ENCODE measurements at places on chromosomes 6 and 20.

DNA sequence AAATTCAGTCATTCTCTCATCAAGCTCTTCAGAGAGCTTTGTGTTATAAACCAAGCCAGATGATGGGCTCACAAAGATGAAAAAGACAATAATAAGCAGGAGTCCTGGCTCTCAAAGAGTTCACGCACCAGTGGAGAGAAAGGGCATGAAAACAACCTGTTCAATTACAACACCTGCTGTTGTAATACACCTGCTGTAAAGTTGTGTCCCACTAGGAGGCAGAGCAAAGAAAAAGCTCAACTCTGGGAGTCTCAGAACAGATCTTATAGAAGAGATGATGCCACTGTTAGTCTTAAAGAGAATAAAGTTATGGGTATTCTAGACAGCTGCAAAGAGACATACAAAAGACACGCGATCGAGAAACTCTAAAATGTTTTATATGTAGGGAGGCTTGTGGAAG, 100.6 kb downstream of the DCDC2 start:
- no peak for DNase-seq

GRCh38 chr6:109767961-109768360, 76.9 kb downstream of the FIG4 start:
- DNase-seq = no peak

GRCh38 chr20:62350098-62350628, 16.9 kb downstream of the LAMA5 start:
- DNase-seq = no peak

DNA sequence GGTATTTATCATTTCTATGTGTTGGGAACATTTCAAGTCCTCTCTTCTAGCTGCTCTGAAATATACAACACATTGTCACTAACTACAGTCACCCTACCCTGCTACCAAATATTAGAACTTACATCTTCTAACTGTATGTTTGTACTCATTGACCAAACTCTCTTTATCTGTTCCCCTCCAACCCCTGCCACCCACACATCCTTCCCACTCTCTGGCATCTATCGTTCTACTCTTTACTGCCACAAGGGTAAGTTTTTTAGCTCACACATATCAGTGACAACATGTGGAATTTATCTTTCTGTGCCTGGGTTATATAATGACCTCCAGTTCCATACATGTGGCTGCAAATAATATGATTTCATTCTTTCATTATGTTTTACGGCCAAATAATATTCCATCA, 171.9 kb downstream of the GMDS start:
- DNase-seq = no peak

DNA sequence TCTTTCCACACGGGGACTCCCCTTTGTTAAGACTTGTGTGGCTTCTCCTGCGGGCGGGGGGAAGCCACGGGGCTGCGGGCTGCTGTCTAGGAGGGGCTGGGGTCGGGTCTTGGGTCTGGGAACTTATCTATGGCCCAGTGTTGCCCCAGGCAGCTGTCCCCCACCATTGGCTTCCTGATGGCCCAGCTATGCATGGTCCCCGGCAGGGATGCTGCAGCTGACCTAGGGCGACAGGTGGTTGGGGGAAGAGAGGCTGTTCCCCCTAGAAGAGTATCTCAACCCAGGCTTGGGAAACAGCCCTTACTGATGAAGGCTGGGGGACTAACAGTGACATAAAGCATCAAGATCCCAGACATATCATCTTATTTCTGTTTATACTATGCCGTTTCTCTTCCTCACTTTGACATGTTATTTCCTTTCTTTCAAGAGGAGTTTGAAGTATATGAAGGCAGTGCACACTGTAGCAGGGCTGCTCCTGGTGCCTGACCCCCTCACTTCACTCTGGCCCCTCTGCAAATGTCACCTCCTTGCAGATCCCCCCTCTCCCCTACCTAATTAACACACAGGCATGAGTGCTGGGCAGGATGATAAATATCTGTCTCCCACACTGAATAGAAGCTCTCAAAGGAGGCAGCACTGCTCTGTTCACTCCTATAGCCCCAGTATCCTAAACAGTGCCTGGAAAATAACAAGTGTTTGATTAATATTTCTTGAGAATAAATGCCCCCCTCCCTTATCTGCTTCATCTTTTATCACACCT, 87.0 kb downstream of the HIVEP2 start:
- DNase-seq = no peak

DNA sequence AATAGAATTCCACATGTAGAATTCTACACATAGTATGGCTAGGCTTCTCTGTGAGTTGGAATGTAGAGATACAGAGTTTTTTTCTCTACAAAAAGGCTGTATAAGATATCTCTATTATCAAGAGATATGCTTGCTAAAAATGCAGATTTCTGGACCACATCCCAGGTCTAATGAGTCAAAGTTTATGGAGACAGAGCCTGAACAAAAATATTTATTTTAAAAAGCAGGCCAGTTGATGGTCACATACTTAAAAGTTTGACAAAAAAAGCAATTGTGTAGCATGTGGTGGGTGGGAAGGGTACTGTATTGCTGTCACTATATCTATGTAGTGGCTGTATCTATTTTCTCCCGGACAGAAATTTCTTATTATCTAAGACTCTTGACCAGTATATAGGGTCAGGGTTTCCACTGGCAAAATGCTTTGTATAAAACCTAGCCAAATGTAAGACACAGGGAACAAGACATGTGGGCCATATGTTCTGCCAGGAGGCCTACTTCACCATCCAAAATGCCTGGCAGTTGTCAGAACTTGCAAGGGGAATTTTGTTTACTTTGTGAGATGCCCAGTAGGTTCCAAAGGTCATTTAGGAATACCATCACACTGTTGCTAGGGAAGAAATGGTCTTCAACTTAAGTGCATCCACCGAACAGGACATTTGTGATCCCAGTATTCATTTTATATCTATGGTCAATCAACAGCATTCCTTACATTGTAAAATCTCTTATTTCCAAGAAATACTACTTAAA, 60.6 kb downstream of the SHPRH start:
- no peak for DNase-seq

DNA sequence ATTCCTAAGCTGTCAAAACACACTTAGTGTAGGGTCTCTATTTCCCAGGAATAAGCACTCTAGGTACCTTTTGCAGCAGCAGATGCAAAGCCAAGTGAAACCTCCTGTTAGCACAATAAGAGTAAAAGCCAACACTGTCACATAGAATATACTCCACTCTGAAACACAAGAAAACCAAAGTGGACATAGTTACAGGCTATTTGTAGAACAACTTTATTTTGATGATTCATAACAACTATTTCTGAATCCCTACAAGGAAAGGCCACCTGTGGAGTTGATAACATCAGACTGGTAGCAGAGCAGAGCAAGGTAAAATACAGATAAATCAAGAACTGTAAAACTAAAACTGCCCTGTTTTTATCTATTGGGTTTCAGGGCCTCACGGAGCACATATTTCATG, 59.7 kb downstream of the ALDH5A1 start:
- DNase-seq = no peak

GRCh38 chr20:23129266-23129665, 43.1 kb upstream of the CD93 start:
- no peak for DNase-seq

DNA sequence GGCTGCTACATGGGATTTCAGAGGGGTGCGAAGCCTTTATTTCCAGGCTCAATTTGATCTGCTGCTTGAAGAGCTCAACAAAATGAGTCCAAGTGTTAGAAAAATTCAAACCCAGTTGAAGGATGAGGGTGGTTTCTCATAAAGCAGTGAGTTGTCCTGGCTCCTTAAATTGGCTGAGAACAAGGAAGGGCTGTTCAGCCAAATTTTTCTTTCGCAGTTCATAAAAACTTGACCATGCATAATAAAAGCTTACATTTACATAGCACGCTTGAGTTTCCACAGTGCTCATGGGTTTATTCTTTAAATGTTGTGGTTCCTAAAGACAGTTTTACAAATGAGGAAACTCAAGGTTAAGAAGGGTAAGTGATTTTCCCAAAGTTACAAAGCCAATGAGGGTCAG, 174.4 kb upstream of the FOXA2 start:
- no peak for DNase-seq

GRCh38 chr6:35473075-35473849, 5.1 kb downstream of the RPL10A start:
- DNase-seq = no peak

DNA sequence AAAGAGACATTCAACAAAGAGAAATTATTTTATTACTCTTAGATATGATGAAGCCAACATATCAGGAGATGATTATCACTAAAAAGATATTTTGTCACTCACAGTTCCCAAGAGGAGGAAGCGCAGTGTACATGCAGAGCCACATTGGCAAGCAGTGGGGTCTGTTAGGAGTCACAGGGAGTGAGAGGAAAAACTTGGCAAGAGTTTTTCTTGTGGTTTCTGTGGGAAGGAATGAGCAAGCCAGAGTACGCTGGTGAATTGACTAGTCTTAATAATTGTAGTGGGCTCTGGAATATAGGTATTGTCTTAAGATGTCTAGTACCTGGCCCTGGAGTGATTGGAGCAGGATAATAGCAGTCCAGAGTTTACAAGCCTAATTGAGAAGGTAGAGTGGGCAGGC, 1095.2 kb downstream of the GRIK2 start:
- DNase-seq = no peak

DNA sequence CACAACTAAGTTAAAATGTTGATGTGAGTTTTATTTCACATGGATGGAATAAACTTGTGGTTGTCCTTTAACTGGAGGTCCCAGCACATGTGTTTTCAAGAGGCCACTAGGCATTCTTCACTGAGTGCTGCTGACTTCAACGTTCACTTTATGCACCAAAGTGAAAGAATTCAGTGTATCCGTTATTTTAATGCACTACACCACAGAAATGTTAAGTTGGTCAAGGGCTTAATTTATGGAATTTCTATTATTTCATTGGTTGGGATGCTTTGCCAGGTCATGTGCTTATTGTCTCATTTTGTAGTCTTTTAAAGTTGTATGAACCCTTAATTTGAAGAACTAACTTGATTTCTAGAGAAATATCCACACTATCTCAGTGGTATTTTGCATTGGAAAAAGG, 106.4 kb downstream of the PPP1R14C start:
- no peak for DNase-seq

- DNase-seq = no peak
These were observed 280.2 kb upstream of the FOXQ1 start for GRCh38 chr6:1031720-1032119.

GRCh38 chr6:125787791-125788190, 3.0 kb upstream of the NCOA7 start:
- DNase-seq = no peak

DNA sequence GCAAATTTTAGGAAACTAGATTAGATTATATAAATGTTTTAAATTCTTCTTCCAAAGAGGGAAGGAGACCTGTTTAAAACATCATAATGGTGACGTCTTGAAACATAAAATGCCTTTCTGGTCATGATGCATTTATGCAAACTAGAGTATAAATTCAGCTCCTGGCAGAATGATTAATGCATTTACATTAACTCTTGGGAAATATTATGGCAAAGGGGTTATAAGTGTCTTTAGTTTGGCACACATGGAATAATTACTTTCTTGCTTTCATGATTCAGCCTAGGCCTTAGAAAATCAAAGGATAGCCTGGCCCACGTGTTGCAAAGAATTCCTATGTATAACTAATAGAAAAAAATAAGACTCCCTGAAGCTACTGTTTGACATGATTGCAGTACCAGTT, 639.2 kb downstream of the RFPL4B start:
- DNase-seq = no peak

GRCh38 chr6:107354451-107354850, 104.9 kb downstream of the PDSS2 start:
- no peak for DNase-seq

DNA sequence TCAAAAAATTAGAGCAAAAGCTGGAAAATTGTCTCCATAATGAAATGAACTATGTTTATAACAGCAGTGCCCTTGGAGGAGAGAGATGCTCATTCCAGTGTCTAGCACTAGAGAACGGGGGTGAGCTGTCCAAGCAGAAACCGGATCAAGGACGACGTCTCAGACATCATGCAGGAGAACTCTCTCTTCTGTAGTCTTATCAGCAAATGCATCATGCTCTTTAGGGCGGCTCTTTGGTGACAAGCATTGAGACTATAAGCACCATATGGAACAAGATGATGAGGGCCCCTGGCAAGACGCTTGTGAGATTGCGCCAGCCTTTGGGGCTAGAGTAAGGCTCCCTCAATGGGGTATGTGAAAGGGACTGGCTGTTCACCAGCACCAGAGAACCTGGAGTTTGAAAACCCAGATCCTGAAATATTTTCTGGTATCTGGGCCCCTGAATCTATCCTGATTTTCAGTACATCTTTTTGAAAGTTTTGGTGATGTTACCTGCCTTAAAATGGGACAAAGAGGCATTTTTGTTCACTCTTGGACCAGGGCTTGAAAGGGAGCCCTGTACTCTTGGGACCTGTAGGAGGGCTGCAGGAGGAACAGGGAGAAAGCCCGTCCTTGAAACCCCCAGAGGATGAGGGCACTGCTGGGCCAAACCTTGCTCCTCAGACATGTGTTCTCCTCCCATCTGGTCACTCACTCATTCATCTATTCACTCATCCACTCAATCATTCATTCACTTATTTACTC, 127.6 kb downstream of the TTLL2 start:
- DNase-seq = no peak

All from stimulated activated CD8-positive, alpha-beta memory T cell treated with anti-CD3 and anti-CD28 coated beads, Interleukin-2, amount 100 ng/mL, for 1 hour (primary cell).